ENCODE measurements at places on chromosomes 2 and 18.

DNA sequence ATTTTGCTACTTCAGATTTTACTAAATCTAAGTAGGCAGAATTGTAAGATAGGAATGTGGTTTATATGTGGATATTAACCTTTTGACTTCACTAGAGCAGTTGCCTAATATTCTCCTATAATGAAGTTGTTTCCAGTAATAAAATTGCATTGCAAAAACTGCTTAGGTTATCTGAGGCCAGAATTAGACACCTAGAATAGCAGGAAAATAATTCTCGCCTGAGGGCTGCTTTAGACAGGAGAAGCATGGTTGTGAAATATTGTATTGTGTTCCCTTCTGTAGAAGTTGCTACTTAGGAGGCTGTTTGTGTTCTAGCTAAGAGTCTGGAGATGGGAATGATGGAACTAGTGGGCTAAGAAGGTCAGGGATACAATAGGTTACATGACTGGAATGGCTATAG is 146.3 kb downstream of the PLCL1 start:
- DNase-seq = no peak

DNA sequence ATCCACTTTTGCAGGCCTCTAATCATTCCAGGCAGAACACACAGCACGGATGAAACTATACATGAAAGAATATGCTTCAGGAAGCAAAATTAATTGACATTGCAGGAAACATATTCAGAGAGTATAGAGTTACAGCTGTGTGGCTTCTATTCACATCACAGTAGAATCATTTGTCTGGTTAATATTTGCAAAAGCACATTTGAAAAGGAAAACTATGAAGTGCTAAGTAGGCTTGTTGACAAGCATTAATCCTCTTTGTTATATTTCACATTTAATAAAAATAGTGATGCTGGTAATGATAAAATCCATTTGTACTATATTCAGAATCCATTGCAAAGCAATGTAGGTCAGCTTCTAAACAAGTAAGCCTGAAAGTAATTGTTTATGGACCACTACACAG is 32.2 kb upstream of the PIK3C3 start:
- no peak for DNase-seq

GRCh38 chr2:136703214-136703613 is 62.1 kb upstream of the THSD7B start:
- no peak for DNase-seq

GRCh38 chr2:222442665-222443064 is 18.3 kb downstream of the SGPP2 start:
- no peak for DNase-seq

- no peak for DNase-seq
Observed at GRCh38 chr2:100293341-100294161, 28.8 kb downstream of the LONRF2 start.

GRCh38 chr2:96150791-96151594 is 5.8 kb upstream of the DUSP2 start:
- no peak for DNase-seq

- no peak for DNase-seq
Observed at GRCh38 chr2:241943209-241943850, 73.8 kb downstream of the RTP5 start.

DNA sequence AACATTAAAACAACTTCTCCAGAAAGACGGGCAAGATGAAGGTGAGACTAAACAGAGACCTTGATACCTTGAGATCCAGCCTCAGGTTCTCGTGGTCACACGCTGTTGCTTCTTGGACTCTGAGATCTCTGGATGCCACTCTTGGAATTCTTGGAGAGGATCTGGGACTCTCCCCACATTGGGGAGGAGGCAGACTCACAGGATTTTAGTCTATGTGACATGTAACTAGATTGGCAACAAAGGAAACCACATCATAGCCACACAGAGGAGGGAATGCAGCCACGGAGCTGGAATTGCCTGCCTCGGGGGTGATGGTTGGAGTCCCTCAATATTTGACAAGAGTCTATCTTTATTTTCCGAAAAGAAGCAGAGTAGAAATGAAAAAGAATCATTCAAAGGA is 78.8 kb upstream of the IGFBP5 start:
- no peak for DNase-seq
